ENCODE measurements at places on chromosomes 3 and 15.
A peak's percentile ranks its signal among the peaks of the same experiment; 100 is the strongest.

DNA sequence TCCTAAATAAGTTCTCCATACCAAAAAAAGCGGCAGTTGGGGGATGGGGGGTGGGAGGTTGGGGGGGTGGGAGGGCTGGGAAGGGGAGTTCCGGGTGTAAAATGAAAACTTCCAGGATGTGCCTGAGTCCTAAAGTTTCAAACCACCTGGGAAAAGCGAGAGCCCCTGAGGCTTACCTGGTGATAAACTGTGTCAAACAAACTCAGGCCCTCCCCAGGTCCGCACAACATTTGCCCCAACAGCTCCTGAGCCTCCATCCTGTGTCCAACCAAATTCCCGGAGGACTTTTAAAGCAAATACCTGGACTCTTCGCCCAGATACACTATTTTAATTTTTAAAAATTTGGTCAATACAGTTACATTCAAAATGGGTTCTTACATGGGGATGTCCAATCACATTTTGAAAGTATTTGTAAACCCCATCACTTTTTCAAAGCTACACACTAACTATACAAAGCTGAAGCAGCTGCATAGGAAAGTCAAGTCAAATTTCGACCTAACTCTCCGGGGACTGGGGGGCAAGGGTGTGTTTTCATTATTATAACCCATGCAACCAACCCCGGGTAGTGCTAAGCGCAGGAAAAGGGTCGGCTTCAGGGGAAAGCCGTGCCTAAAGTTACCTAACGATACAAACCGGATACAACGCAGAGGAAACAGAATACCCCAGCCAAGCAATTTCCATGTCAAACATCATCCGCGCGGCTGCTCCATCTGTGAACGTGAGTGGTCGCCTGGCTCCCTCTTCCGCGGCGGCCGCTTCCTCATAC, 685 bp upstream of the FOXB1 start:
- DNase-seq = no peak

GRCh38 chr3:50166620-50167019, 11.5 kb downstream of the SEMA3F start:
- DNase-seq = no peak

DNA sequence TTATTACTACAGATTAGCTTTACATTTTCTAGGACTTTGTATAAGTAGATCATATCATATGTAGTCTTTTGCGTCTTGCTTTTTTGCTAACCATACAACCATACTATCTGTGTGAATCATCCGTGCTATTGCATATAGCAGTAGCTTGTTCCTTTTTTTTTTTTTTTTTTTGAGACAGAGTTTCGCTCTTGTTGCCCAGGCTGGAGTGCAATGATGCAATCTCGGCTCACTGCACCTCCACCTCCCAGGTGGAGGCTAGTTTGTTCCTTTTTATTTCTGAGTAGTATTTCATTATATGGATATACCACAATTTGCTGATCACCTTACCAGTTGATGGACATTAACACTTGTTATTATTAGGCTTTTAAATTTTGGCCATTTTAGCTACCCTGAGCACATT, 54.5 kb upstream of the TBL1XR1 start:
- no peak for DNase-seq

- DNase-seq = no peak
These were observed 22.6 kb downstream of the CCDC191 start for GRCh38 chr3:114033721-114034120.

DNA sequence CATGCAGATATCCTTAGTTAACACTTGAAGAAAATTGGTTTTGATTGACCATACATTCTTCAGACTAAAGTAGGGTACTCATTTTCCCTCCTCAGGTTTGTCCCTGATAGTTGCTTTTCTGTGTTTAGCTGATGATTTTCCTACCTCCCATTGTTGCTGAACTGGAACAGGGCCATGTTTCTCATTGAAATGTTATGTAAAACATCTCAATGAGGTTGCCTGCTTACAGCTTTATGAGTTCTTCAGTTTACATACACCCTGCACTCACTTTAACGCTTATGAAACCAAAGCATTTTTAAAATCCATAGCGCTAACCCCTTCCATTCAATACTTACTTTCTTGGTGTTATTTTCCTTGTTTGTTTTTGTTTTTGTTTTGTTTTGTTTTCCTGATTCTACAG, 61.9 kb downstream of the HMG20A start:
- no peak for DNase-seq

- DNase-seq = peak; percentile 8
These were observed 19.0 kb downstream of the ACAA1 start for GRCh38 chr3:38117748-38118420.

- DNase-seq = no peak
These were observed 181.9 kb downstream of the CDIN1 start for GRCh38 chr15:36761132-36761847.

GRCh38 chr3:111588527-111588926, 6.6 kb downstream of the ZBED2 start:
- DNase-seq = no peak

DNA sequence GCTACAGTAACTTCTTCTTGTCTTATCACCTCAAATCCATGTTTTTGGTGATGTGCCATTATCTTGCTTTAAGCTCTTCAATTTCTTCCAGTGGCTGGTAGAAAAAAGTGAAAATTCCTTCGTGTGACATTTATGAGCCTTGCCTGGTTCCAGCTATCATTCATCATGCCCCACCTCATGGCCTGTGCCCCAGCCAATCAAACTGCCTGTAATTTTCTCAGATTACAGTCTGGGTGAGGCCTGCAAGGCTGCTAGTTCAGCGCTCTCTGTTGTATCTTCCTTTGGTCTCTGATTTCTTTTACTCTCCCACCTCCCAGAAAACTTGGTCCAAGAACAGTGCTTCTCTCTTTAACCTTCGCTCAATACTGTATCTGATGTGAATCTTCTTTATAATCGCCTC, 249.3 kb upstream of the ZNF717 start:
- no peak for DNase-seq

DNA sequence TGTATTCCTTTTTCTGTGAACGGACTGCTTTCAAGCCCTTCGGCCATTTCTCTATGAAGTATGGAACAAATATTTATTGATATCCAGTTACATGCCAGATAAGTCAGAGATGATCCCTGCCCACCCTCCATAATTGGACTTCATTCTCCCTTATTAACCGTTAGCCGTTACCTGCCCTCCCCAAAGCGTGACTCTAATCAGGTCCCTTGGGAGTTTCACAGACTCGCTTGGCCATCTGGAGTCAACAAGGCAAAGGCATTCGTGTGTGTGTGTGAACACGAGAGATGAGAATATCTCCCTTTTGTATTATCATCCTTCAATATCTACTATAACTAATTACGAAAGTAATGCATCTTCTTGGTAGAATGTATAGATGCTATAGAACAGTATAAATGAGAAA, 314.5 kb downstream of the TLE3 start:
- no peak for DNase-seq

DNA sequence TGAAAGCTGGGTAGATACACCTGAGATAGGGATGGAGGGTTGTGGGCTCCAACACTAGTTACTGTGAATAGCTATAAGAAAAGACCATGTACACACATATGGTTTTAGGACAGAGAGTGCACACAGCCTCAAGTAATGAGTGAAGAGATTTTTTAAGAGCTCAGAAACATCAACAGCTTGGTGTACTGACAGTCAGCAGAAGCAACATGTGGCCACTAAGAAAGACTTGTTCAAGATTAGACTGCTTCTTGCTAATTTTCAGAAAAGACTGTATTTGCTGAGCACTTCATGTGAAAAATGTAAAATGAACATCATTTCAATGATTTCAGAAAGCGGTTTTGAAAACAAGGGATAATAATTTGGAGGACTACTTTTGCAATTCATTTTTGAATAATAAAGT, 10.3 kb downstream of the ANKRD28 start:
- no peak for DNase-seq

DNA sequence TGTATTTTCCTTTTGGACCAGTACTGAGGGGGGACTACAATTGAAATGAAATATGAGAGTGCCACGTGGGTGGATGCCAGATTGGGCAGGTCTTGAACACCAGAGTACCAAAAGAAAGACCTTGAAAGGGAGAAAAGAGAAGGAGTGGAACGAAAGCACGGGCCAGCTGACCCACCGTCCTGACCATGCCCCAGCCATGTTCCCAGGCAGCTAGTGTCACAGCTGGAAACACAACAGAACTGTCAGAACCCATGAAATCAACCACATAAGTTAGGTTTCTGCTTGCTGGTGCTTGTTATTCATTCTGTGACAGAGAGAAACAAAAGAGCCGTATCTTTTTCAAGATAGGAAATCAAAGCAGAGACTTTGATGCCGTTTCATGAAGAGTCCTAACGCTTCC, 268.8 kb downstream of the MEX3B start:
- no peak for DNase-seq

DNA sequence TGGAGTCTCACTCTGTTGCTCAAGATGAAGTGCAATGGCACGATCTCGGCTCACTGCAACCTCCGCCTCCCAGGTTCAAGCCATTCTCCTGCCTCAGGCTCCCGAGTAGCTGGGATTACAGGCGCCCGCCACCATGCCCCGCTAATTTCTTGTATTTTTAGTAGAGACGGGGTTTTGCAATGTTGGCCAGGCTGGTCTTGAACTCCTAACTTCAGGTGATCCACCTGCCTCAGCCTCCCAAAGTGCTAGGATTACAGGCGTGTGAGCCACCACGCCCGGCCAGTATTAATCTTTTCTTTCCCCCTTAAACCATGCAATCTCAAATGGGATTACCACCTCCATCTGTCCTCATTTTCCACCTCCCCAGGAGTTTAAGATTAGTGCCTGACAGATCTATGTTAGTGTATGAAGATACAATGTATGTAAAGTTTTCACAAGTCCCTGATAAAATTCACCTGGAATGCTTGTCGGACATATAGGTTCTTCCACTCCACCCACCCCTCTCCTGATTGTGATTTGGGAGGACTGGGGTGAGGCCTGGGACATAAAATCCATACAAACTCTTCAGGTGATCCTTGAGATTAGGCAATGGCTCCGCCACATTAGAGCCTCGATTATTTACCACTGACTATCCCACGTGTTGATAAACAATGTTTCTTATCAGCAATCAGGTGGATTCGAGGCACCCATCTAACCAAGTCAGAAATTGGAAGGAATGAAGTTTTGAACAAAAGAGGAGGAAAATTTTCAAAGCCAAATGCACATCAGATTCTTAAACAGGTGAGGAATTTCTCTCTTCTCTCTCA, 1.2 kb downstream of the PARL start:
- no peak for DNase-seq

- DNase-seq = no peak
These were observed 313.1 kb downstream of the SV2B start for GRCh38 chr15:91413142-91413541.

- DNase-seq = no peak
These were observed 49.0 kb downstream of the POLQ start for GRCh38 chr3:121496786-121497185.

- peak; percentile 1 for DNase-seq
These were observed 45.9 kb downstream of the POLR2M start for GRCh38 chr15:57752436-57752835.

DNA sequence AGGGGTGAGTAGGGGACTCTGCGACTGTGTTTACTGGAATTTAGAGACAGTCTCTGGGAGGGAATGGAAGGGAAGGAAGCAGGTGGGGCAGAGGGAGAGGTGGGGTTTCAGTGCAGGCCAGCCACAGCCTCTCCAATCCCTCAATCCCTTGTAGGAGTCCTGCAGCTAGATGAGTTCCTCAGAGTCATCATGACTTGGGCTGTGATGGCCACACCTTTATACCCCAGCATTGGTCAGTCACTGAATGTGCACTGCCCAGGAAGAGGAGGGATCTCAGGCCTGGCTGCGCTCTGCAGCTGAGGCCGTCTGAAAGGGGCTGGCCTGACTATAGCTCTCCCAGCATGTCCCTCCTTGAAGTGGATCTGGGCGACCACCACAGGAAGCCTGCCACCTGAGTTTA, 67.3 kb upstream of the GLCE start:
- DNase-seq = no peak

DNA sequence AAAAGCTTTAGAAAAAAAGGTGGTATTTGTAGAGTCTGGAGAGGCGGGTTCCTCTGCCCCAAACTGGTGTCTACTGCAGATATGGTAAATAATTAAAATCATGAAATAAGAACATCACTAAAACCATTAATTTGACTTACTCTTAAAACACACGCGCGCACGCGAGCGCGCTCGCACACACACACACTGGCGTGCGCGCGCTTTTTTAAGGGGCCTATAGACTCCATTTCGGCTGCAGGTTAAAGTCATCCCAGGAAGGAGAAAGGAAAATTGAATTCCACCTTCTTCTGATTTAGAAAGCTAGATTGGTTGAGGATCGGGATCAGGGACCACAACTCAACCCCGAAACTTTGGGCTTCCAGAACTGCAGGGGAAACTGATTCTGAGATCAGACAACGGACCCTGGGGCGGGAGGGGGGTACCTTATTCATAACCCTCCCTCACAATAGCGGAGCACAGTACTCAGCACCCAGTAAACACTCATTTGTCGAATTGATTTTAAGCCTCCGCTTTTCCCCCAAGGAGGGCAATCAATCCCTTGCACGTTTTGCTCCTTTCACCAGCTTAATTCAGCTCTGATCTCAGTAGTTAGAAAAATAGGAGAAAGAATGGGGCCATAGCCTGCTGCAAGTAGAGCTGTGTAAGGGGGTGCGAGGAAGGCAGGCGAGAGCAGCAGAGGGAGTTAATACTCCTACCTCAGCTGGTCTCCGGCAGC, 509 bp upstream of the LRRC3B start:
- no peak for DNase-seq

DNA sequence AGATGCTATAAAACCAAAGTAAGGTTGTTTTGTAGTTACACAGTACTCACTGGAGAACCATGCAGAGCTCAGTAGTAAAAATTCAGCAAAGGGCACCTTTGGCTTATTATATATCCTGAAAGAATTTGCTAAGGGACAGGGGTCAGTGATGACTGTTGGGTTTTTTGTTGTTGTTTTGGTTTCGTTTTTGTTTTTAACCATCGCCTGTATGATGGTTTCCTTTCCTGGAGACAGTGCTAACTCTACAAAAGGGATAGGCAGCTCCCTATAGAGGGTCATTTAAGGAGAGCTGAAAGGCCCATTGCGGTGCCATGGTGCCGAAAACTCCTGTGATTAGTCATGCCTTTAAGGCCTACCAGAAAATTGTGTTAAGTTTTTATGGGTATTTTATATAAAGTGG, 118.2 kb upstream of the GOLIM4 start:
- no peak for DNase-seq

- no peak for DNase-seq
These were observed 364.0 kb upstream of the IL12A start for GRCh38 chr3:159624616-159625015.

DNA sequence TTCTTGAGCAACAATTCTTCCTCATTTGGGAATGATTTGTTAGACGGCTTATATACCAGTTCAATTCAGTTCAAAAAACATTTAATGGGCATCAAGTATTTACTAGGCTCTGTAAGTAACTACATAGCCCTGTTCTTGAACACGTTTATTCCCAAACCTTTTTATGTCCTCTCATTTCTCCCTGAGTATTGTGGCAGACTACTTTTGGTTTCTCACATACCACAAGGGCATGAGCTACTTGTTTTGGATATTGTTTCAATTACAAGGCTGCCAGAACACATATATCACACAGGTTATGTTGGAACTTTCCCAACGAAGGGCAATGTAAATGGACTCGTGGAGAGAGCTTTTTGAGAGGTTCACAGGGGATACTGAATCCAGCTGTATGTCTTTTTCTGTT, 363.8 kb upstream of the NAALADL2 start:
- no peak for DNase-seq
